ENCODE measurements at places on chromosomes 7 and 10.

GRCh38 chr10:63264617-63265221 is 131.6 kb downstream of the NRBF2 start:
- DNase-seq, result no peak

DNA sequence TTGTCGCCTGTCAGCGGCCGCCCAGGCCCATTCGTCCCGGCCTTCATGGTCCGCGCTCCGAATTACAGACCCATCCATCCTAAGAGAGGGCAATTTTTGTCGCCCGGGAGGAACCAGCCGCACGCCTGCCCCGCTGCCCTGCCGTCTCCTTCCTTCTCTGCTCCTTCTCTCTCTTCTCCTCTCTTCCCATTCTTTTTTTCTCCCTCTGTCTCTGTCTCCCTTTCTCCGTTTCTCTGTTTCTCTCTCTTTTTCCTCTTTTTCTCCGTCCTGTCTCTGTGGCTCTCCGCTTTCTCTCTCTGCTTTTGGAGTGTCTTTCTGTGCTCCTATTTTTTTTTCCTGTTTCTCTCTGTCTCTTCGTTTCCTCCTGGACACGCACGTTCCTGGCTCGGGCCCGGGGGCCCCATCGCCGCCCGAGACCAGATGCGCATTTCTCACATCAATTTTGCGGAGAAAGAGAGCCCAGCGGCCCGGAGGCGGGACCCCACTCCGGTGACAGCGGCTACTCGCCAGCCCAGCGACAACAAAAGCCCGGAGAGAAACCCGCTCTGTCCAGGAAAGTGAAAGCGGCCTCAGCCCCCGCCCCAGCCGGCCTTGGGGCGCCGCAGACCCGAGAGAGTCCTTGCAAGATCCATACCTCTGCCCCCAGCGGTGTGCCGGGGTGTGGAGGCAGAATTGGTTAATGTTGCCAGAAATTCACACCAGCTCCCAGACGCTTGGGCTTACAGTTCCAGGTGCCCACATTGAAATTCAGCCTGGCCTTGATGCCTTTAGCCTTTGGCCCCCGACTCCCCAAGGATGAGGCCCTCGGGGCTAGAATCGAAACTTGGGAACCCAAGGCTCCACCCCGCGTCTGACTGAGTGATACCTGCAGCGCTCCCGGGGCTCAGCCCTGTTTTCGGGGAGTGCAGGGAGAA is 4.1 kb downstream of the LBX1 start:
- no peak for DNase-seq

GRCh38 chr10:77430530-77430929 is 207.1 kb downstream of the KCNMA1 start:
- no peak for DNase-seq

- DNase-seq, result no peak
These were observed 32.9 kb downstream of the PHTF2 start for GRCh38 chr7:77831481-77831880.

DNA sequence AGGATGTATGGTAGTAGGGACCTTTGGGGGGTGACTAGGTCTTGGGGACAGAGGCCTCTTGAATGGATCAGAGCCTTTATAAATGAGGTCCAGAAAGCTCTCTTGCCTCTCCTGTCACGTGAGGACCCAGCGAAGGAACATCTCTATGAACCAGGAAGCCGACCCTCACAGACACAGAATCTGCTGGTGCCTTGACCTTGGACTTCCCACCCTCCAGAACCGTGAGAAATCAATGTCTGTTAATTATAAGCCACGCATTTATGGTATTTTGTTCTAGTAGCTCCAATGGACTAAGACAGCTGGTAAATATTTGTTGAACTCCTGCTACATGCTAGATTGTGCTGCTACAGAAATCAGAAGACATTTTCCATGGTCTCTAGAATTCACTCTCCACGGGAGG is 276.9 kb downstream of the SFMBT2 start:
- DNase-seq, result no peak

DNA sequence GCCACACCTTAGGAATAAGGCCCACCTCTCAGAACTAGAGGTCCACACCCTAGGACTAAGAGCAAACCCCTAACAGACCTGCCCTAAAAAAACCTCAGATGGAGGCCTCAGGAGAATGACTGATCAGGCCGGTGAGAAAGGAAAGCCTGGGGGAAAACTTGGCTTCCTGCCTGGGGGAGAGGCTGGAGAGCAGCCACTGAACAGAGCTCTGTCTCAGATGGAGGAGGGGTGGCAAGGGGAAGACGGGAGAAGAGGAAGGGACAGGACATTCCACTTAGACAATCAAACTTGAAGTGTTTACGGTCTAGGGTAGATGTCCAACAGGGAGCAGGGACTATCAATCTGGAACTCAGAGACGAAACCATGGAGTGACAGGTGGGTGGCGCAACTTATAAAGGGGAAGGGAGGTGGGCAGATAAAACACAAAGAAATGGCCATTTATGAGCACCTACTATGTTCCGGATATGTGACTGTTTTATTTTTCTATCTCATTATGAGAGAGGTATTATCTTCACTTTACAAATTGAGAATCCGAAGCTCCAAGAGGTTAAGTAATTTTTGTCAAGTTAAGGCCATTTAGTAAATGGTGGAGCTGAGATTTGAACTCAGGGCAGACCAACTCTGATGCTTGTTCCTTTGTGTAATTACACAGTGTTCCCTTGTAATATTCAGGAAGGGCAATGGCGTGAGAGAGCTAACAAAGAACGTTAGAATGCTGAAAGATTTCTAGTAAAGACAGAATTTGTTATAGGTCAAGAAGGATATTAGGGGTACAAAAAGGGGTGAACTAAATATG is 82.6 kb downstream of the DNMBP start:
- DNase-seq, result no peak

DNA sequence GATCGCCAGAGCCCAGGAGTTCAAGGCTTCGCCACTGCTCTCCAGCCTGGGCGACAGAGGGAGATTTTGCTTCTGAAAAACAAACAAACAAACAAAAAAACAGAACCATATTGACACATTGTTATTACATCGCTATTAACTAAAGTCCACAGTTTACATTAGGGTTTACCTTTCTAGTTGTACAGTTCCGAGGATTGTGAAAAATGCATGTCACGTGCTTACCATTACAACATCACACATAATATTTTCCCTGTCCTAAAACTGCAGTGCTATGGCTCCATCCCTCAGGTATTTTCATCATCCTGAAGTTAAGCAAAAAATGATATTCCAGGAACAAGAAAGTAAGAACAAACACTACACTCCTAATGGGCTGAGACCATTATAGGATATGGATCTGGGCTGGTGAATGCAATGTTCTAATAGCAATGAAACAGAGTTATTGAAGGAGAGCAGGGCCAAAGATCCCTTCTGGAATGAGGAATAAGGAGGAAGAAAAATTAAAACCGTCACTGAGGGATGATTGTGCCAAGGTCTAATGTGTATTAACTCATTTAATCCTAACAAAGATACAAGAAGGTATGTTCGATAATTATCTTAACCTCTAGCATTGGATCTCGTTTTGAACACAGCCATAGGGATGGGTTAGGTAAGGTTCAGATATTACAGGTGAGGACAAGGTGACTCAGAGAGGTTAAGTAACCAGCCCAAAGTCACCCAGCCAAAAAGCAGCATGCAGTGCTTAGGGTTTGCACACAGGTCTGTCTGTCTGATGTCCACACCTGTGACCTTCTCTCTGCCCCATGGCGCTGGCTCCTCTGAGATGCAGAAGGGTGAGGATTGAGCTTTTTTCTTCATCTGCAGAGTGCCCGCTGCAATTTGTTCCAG is 14.0 kb upstream of the CUX1 start:
- no peak for DNase-seq

DNA sequence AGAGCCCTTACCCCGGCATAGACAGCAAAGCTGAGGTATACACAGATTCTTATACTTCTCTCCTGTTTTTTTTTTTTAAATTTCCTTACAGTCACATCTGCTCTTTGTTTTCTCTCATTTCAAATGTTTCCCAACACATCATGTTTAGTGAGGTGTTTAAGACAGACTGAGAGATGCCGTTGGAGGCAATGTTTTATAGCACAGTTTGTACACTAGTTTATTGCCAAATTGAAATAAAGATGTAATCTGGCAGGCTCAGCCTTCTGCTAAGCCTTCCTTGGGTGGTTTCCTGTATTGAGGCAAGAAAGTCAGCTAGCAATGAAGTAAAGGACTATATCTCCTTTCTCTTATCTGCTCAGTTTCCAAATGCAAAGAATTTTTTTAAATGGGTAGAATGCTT is 393.4 kb downstream of the SORCS1 start:
- DNase-seq, result no peak

GRCh38 chr10:36872702-36873393 is 252.6 kb upstream of the ANKRD30A start:
- no peak for DNase-seq

DNA sequence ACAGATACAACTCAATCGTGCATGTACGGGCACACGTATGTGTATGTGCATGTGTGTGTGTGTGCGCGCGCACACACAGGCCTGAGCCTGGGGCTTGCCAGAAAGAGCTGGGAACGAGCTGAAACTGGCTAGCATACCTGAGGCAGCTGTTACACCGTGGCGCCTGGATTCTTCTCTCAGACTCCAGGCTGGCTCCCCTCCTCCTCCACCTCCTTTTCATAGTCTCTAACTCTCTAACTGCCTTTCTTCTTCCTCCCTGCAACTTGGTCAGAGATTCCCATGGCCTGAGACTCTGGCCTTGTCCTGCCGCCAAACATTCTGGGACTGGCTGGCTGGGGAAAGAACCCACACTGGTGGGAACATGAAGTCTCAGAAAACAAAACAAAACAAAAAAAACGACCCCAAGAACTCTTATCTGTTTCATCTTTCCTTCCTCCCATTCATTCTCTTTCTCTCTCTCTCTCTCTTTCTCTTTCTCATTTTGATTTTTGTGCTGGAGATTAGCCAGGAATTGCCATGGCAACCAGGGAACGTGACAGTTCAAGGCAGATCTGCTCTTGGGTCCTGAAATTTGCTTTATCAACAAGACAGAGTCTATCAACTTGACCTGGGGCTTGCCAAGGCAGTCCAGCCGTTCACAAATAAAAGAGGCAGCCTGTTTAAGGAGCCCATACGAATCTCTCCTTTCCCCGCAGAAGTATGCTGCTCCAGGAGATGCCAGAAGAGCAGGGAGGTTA is 76.8 kb upstream of the SEM1 start:
- no peak for DNase-seq

DNA sequence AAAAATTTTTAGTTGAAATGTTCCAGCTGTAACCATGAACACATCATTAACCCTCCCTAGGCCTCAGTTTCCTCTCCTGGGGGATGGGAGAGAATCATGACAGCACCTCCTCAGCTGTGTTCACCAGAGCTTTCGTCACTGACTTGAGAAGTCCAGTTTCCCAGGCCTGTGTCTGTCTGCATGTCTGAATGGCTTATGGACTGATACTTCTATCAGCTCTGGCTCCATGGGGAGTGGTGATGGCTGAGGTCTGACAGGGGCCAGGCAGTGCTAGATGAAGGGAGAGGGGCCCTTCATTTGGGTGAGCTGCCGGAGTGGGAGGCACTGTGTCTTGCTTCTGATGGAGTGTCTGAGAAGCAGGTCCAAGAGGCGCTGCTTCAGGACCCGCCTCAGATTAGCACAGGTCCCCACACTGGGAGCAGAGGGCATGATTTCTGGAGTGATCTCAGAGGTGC is 192.9 kb downstream of the PTPN20 start:
- no peak for DNase-seq

DNA sequence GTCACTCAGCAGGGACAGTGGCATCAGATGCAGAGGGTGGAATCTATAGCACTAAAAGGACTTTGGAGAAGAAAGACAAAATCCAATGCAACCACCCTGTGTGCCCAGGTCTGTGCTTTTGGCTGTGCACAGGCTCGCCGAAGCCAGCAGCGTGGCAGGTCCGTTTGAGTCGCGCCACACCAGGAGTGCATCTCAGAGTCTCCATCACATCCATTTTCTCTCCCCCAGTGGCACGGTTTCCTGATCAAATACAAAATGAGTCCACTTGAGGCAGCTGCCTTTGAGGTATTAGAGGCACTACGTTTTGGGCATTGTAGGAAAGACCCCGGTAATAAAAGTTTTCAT is 23.4 kb upstream of the PROSER2 start:
- no peak for DNase-seq

DNA sequence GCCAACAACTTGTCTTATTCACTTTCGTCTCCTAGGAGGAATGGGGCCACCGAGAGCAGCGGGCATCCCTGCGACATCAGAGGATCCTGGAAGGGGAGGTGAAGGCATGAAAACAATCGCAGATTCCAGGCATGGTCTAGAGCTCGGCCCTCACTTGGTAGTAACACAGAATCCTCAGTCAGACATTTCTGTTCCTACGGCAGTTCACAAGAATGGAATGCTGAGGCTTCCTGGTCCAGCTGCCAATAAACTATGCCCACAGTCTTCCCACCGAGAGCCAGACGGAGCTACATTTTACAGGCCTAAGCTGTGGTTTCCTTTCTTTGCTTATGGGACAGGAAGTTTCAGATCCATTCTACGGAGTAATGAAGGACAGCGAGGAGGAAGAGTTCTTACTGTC is 75.8 kb downstream of the OR13A1 start:
- DNase-seq, result no peak
